ENCODE measurements at places on chromosomes 16 and 17.

GRCh38 chr17:79938336-79939093 lies 97.2 kb downstream of the TBC1D16 start:
- ATAC-seq, result no peak

DNA sequence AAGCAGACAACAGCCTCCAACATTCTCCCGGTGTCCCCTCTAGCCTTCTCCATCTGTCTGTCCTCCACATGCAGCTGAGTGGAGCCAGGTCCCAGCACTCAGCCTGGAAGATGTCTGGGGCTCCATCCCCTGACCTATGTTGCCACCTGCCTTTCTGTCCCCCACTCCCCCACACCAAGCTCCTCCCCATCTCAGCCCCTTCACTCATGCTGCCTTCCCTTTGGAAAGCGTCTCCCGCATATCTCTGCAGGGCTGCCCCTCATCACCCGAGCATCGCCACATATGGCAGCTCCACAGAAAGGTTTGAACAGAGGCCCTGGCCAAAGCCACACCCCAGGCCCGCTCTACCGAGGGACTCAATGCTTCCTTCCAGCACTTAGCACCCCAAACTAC lies 24.2 kb downstream of the NSMCE1 start:
- ATAC-seq, result no peak

DNA sequence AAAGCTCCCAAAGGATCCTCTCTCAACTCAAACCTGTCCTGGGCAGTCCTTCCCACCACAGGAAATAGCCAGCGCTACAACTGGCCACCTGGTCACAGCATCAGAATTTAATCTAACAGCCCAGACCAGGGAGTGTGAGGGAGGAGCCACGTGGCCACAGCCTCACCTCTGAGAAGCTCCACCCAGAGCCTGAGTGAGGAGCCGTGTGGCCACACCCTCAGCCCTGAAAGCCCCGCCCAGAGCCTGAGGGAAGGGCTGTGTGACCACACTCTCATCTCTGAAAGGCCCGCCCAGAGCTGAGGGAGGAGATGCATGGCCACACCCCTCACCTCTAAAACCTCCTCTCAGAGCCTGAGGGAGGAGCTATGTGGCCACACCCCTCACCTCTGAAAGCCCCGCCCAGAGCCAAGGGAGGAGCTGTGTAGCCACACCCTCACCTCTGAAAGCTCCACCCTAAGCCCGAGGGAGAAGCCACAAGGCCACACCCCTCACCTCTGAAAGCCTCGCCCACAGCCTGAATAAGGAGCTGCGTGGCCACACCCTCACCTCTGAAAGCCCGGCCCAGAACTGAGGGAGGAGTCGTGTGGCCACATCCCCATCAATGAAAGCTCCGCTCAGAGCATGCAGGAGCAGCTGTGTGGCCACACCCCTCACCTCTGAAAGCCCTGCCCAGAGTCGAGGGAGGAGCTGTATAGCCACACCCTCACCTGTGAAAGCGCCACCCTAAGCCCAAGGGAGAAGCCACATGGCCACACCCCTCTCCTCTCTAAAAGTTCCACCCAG lies 28.6 kb downstream of the SLC38A8 start:
- ATAC-seq, result peak; percentile 71

- ATAC-seq, result peak; percentile 18
Measured at GRCh38 chr17:1455291-1455796, 688 bp downstream of the CRK start.

DNA sequence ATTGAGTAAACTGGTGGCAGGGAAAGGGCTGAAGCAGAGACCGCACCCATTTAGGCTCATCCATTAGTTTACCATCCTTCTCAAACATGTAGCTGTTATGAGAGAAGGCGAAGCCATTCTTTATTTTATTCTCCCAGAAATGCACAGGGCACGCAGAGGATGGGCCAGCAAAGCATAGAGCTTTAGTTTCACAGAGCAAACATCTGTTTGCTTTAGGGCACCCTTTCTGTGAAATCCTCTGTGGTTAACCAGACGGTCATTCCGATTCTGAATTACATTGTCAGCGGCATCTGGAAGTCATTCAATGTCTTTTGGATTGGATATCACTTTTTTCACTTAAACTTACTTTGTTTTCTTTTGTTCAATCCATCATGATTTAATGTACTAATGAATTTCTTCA lies 96.0 kb downstream of the TOX3 start:
- ATAC-seq, result no peak

DNA sequence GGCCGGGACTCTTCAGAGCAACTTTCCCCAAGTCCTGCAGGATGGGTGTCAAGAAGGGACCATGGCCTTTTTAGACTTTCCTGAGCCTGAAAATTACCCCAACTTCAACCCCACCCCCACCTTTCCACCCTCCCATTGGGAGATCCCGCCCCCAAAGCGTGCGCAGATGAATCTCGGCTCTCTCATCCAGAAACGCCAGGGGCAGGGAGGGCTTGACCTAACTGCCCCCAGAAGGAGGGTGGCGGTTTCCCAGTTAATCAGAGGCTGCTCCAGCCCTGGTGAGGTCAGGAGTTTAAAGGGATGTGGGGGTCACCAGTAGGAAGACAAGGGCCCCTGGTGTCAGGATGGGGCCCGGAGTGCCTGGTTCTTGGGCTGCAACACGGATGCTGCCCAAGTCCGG lies 480 bp downstream of the KIF19 start:
- ATAC-seq, result no peak

DNA sequence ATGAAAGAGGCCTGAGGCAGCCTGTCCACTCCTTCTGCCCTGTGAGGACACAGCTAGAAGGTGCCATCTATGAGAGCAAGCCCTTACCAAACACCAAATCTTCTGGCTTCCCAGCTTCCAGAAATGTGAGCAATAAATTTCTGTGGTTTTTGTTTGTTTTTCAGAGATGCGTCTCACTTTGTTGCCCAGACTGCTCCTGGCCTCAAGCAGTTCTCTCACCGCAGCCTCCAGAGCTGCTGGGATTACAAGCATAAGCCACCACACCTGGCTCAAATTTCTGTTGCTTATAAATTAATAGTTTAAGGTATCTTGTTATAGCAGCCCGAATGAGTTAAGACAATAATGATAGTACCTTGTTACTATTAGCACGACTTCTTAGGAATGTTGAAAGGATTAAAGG lies 12.5 kb upstream of the SLC16A11 start:
- no peak for ATAC-seq

DNA sequence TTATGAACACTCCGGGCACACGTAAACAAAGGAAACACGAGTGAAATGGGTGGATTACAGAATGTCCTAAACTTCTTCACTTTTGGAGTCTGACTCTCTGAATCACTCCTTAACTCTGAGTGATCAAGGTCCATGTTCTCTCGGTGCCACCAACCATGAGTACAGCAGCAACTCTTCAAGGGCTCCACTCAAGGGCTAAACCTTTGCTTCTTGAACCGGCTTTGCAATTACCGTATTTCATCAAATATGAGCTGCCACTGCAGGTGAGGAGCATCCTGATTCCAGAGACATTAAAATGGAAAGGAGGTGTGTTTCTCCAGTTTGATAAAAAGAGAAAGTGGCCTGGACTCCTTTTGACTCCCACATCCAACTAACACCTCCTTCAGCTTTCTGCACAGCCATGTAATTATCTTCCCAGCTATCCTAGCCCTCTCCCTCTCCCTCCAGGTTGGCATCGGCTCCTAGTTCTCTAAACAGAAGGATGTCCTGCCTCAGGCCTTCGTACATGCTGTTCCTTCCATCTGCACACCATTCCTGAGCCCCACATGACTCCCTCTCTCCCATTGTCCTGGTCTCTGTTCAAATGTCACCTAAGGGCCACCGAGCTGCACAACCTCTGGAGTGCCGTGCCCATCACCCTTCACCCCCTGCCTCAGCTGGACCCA lies 61.4 kb downstream of the ZDHHC7 start:
- no peak for ATAC-seq

GRCh38 chr16:88599825-88600538 lies 29.8 kb downstream of the ZC3H18 start:
- no peak for ATAC-seq

- no peak for ATAC-seq
Measured at GRCh38 chr16:29662000-29662728, 883 bp upstream of the SPN start.

GRCh38 chr16:87123356-87124001 lies 193.7 kb downstream of the C16orf95 start:
- ATAC-seq, result no peak

DNA sequence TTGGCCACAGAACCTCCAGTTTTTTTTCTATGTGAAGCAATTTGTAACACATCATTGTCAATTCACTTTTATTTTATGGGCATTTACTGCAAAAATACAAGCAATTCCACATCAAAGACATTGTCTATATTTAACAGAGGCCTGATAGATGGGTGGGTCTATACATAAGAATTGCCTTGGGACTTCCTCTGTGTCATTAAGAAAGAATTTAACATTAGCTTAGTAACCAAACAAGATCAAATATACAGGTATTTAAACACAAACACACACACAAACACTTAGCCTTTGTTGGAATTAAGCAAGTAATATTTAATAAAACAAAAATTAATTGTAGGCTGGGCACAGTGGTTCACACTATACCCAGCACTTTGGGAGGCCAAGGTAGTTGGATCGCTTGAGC lies 4.3 kb upstream of the PITPNC1 start:
- ATAC-seq, result no peak

DNA sequence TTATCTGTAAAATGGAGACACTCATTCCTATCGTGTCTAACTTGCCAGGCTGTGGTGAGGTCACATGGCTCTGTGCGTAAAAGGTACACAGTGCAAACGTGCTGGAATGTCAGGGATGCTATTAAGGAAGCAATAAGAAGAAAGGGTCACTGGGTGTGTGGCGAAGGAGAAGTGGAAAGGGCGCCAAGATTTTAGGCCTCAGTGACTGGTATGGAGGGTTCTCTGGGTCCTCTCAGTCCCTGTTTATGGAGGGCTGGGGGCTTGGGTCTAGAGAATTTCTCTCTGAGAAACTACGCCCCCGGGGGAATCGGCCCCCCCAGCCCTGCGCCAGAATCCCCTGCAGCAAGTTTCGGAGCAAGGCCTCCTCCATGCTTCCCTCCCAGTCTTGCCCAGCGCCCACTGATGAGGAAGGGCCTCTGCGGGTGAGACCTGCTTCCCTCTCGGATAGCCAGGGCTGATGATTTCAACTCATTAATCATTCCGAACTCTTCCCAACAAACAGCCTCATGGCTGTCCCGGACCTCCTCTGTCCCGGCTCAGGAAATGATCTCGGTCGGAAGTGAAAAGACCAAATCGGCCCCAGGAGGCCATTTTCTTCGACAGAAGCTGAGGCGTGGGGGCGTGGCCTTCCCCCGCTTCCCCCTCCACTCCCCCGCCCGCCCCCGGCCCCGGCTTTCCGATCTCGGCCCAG lies 1.2 kb upstream of the HEXIM1 start:
- no peak for ATAC-seq

GRCh38 chr17:49299996-49300395 lies 62.1 kb downstream of the ZNF652 start:
- ATAC-seq, result no peak

DNA sequence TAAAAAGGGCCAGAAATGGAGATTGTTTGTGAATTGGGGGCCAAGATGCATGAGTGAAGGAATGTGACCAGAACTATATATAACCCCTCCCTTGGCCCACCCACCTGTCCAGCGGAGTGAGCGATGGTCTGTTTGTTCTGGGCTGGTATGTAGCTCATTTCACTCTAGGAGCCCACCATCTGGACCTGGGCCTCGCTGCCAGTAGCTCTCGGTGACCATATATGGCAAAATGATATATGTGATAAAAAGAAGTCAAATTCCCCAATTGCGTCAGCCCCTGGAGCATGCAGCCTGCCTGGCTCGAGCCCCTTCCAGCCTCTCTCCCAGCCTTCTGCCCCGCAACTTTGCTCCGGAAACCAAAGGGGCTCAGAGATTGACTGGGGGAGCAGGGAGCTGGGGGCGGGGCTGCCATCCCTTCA lies 47.3 kb downstream of the CCDC42 start:
- ATAC-seq, result no peak

- no peak for ATAC-seq
Measured at GRCh38 chr17:74447628-74448159, 15.8 kb downstream of the GPRC5C start.

- no peak for ATAC-seq
Measured at GRCh38 chr16:2884041-2884451, 1.0 kb downstream of the FLYWCH2 start.

DNA sequence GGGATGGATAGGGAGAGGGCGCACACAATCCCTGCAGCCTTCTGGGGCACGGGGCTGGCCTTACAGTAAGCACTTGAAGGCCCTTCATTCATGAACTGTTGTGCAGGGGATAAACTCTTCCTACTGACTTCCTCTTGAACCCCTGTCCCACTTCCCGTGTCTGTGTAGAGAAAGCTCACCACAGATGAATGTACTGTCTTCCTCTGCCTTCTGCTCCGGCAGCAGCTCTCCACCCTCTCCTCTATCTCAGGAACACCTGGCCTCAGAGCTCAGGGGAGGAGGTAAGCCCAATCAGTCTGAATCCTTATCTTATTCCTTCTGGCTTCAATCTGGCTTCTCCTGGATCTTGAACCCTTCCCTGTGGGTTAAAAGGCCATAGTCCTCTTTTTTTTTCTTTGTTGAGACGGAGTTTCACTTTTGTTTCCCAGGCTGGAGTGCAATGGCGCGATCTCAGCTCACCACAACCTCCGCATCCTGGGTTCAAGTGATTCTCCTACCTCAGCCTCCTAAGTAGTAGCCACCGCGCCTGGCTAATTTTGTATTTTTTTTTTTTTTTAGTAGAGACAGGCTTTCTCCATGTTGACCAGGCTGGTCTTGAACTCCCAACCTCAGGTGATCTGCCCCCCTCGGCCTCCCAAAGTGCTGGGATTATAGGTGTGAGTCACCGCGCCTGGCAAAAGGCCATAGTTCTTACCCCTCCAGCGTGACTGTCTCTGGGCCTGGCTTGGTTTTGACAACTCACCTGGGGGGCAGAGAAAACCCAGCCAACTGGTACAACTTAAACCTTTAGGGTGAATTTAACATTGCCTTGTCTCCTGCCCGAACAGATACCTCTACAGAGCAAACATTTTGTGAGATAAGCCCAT lies 7.2 kb upstream of the SLC52A1 start:
- no peak for ATAC-seq

DNA sequence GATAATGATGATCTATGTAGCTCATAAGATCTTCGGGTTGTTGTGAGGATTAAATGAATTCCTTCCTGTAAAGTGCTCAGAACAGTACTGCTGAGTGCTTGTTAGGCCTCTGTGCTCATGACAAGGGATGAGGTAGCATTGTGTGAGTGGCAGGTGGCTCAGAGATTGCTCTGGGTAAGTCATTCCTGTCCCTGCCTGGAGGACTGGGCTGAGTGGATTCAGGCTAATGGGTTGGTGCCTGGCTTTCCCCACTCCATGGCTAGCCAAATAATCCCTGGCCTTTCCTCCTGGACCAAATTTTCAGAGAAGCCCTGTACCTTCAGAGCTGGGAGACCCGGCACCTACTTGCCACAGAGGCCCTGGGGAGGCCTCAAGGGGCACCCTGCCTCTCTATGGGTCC lies 1.3 kb upstream of the CCDC92B start:
- no peak for ATAC-seq

DNA sequence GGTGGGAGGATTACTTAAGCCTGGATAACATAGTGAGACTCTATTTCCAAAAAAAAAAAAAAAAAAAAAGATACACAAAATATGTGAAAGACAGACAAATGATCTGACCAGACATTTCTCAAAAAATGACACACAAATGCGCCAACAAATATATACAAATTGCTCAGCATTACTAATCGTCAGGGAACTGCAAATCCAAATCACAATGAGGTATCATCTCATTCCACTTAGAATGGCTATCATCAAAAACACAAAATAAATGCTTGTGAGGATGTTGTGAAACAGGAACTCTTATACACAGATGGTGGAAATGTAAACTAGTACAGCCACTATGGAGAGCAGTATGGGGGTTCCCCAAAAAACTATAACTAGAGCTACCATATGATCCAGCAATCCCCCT lies 62.4 kb downstream of the STX8 start:
- no peak for ATAC-seq
